Uterine smooth muscle cell (primary cell): ENCODE measurements at places on chromosomes 2 and 18. TPM values are rescaled to one million over a fixed set of nuclear protein-coding genes. Genes with fewer than 3 reads are reported as not detected.

The STAT1 gene
- 90.0 and 109 TPM in 2 replicates for total RNA-seq

The SIX3 gene
- under 0.01 TPM in 1 of 2 replicates, not detected in the other for total RNA-seq

The EFHD1 gene
- 0.12 TPM in 1 of 2 replicates, not detected in the other for total RNA-seq

The IL18RAP gene
- total RNA-seq = not detected in 2 replicates

The DYSF gene
- total RNA-seq = 0.66 and 1.00 TPM in 2 replicates

The TLX2 gene
- total RNA-seq = not detected in 2 replicates

The POLR1A gene
- total RNA-seq = 17.2 and 24.3 TPM in 2 replicates

The MC5R gene
- not detected in 2 replicates for total RNA-seq

The ITGB6 gene
- total RNA-seq = under 0.01 TPM in 1 of 2 replicates, not detected in the other

The USP40 gene
- total RNA-seq = 38.4 and 46.9 TPM in 2 replicates

The SP5 gene
- not detected in 2 replicates for total RNA-seq

The REEP1 gene
- total RNA-seq = 0.11 and 0.12 TPM in 2 replicates

The RIT2 gene
- not detected in 2 replicates for total RNA-seq

The CYTIP gene
- total RNA-seq = not detected in 2 replicates

The ERBB4 gene
- total RNA-seq = under 0.01 and 0.11 TPM in 2 replicates

The NFU1 gene
- total RNA-seq = 39.2 and 51.5 TPM in 2 replicates

The YWHAQ gene
- total RNA-seq = 259 and 420 TPM in 2 replicates

The OSGEPL1 gene
- 9.4 and 18.6 TPM in 2 replicates for total RNA-seq

The CTNNA2 gene
- total RNA-seq = 0.11 TPM in 1 of 2 replicates, not detected in the other
